Cortex of kidney (tissue), 1 donor: ENCODE measurements at places on chromosomes 7 and 10.

GRCh38 chr7:14191686-14192098, 202.2 kb upstream of the ETV1 start:
- DNase-seq: no peak

- DNase-seq: no peak
These were observed 18.3 kb downstream of the GOT1 start for GRCh38 chr10:99412099-99412498.

- DNase-seq: no peak
These were observed 144.4 kb upstream of the CELF2 start for GRCh38 chr10:10873289-10873688.

- DNase-seq: no peak
These were observed 89.1 kb upstream of the HABP2 start for GRCh38 chr10:113463777-113464176.
